ENCODE measurements at places on chromosomes 11 and 22.

- peak; percentile 96 for DNase-seq
These were observed at the start of gene ZNF202 for GRCh38 chr11:123741159-123742030. TSS of gene ZNF202 (minus strand) at chr11:123741660. CDS start at chr11:123730888, 10,772 bp downstream.

- no peak for DNase-seq
These were observed 53.6 kb upstream of the VSTM5 start for GRCh38 chr11:93903989-93904388.

GRCh38 chr11:76831686-76832310 lies 28.9 kb upstream of the ACER3 start:
- no peak for DNase-seq

GRCh38 chr11:126390272-126390867 lies 34.9 kb downstream of the ST3GAL4 start:
- DNase-seq, result no peak

- DNase-seq, result peak; percentile 68
These were observed 165.7 kb downstream of the COMMD9 start for GRCh38 chr11:36123336-36124101.

GRCh38 chr11:96863520-96863919 lies 473.7 kb downstream of the JRKL start:
- no peak for DNase-seq

GRCh38 chr11:27349919-27350318 lies 13.1 kb downstream of the CCDC34 start:
- no peak for DNase-seq

DNA sequence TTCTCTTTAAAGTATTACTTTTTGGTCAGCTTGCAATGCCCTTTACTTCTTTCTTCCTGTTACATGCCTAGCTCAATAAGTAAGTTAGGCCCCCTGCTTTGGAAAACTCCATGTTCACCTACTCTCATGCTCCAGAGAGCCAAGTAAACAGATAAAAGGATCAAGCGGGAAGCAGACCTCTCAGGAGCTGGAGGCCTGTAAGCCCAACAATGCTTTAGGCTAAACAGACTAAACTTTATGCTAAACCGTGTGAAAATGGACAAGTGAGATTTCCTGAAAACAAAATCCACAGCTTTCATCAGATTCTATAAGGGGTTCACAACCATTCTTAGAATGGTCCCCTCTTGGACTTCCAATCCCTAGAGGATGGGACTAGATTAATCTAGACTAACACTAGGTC lies 40.2 kb downstream of the CELF1 start:
- DNase-seq, result no peak

DNA sequence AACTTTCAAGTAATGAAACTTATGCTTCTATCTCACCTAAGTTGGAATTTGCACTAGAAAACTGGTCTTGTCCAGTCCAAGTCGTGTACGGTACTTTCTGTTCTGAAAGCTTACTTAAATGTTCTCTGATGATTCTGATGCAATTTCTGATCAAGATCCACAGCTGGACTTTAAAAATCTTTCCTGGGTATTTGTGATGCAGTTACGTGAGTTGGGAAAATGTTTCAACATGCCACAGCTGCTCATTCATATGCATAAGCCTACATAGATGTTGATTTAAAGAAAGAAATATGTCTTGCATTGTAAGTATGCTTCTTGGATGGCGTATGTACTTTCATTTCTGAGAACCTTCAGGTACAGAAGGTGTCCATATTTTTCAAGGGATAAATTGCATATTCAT lies 493.7 kb upstream of the CCDC90B start:
- DNase-seq, result no peak

DNA sequence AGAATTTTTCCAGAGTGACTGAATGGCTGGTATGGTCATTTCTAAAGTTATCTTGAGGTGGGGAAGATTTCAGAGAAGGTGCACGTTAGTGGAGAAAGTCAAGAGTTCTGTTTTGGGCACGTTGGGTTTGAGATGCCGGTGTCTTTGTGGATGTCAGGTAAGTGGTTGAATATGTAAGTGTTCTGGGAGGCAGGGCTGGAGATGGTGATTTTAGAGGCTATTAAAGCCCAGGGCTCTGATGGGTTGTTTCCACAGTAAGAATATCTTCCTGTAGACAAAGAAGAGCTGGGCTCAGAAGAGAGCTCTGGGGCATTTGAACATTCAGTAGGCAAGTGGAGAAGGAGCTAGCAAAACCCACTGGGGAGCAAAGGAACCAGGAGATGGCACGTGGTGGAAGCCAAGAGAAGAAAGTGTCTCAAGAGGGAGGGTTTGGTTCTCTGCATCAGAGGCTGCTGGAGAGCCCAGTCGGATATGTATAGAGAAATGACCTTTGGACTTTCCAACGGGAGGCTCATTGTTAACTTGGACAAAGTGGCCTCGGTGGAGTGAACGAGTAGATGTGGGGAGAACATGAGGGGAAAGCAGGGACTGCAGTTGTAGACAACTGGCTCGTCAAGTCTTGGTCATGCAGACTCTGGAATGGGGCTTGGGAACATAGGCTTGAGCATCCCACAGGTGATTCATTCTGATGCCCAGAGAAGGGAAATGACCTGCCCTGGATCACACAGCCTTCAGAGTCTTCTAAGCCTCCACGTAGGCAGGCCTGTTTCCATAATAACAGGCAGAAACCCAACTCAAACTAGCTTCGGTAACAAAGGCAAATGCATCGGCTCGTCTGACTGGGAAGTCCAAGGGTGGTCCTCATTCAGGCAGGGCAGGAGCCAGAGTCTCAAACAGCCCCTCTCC lies 98.4 kb upstream of the PARVA start:
- DNase-seq, result no peak

GRCh38 chr11:102946237-102946636 lies 9.3 kb downstream of the MMP13 start:
- DNase-seq, result no peak

DNA sequence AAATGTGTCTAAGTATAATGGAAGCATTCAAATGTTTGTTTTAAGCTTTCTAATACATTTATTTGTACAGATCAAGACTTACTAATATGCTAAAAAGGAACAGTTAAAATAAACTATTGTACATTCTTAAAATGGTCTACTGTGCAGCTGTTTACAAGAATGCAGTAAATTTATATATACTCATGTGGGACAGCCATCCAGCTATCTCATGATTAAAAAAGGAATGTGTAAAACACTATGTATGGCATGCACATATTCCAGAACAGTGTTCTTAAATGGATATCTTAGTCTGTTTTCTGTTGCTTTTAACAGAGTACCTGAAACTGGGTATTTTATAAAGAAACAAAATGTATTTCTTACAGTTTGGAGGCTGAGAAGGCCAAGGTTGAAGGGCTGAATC lies 30.2 kb upstream of the CSTF3 start:
- DNase-seq, result no peak

DNA sequence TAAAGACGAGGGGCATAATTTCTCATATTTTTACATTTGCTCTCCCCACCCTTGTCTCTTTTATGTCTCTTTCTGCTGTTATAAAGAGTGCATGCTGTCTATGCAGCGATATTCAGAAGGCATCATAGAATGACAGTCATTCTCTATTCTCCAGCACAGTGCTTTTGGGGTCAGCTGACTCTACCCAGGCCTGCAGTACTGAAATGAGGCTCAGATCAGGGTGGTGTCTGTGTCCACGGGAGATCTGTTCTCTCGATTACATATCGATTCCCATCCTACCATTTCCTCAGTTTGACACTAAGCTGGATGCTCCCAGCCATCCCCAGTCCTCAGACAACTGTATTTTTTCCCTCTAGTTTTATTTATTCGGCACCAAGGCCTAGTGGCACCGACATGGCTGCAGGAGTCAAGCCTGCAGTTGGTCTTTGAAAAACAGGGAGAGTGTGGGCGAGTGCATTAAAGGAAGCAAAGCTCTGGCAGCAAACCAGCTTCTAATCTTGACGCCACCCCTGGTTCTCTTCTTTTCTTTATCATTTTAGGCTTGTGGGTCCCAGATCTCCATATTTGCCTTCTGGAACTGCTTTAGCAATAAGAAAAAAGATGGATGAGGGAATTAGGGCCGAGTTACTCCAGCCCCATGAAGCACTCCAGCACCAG lies 71.6 kb upstream of the PICALM start:
- DNase-seq, result no peak

GRCh38 chr22:21679383-21679782 lies 13.6 kb downstream of the PPIL2 start:
- DNase-seq, result no peak

- DNase-seq, result no peak
These were observed 13.1 kb upstream of the RAB38 start for GRCh38 chr11:88188251-88188931.

DNA sequence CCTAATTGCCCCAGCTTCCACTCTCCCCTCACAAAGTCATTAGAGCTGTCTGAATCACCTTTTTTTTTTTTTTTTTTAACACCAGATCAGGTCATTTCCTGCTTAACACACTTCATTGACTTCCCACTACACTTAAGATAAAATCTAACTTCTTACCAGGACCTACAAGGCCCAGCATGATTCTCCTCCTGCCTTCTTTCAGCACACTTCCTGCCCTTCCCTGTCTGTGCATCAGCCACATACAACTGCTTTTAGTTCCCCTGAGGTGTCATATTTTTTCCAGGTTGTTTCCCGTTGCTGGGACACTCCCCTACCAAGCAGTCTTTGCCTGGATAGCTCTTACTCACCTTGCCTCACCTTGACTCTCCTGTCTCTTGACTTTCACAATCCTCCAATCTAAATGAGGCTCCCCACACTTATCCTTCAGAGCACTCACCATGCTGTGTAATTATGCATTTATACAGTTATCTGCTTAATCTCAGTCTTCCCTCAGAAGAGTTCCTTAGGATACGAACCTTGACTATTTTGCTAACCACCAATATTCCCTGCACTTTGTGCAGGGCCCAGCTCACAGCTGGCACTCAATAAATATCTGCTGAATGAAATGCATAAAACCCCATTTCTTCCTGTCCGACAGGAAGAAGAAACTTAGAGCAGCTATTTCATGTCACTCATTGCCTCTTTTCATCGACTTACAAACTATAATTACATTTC lies 96.6 kb upstream of the AKIP1 start:
- DNase-seq, result no peak

GRCh38 chr11:134242376-134242775 lies 10.8 kb downstream of the THYN1 start:
- DNase-seq, result no peak

DNA sequence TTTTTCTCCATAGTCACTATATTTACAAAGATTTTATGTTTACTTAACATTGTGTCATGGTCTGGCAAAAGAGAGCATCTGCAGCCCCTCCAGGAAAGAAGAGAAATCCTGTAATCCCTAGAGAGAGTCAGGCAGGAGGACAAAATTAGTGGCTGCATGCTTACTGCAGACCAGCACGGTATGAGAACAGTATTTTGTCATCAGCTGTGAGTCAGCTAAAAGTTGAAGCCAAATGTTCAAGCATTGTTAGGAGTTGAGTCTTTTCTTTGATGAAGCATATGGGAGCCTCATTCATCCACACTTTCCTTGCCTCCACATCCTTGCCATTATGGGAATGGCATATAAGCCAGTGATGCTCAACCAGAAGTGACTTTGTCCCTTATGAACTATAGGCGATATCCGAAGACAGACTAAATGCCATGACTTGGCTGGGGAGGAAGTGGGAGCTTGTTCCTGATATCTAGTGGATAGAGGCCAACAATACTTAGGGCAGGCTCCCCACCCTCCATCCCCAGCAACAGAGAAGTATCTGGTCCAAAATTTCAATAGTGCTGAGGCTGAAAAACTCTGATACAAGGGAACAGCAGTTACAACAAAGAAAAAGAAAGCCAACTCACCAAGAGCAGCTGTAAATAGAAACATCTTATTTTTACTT lies 112.0 kb upstream of the OR5AK2 start:
- no peak for DNase-seq
